H1 (cell line): ENCODE measurements at places on chromosomes 13 and 19. TPM values are rescaled to one million over a fixed set of nuclear protein-coding genes. Genes with fewer than 3 reads are reported as not detected.

COX6B2 gene
- 6.4 and 6.5 TPM in 2 replicates for total RNA-seq

GRCh38 chr19:41991025-41991424, 3.0 kb downstream of the ATP1A3 start:
- DNase-seq, result no peak

DNA sequence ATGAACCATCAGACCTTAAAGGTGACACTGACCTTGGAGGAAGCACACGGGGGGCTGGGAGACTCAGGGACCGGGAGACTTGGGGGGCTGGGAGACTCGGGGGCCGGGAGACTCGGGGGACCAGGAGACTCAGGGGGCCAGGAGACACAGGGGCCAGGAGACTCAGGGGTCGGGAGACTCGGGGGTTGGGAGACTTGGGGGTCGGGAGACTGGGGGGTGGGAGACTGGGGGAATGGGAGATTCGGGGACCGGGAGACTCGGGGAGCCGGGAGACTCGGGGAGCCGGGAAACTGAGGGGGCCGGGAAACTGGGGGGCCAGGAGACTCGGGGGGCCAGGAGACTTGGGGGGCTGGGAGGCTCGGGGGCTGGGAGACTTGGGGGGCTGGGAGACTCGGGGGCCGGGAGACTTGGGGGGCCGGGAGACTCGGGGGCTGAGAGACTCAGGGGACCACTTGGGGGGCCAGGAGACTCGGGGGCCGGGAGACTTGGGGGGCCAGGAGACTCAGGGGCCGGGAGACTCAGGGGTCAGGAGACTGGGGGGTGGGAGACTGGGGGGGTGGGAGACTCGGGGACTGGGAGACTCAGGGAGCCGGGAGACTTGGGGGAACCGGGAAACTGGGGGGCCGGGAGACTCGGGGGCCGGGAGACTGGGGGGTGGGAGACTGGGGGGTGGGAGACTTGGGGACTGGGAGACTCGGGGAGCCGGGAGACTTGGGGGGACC, 62.9 kb downstream of the RASA3 start:
- DNase-seq, result no peak

DNA sequence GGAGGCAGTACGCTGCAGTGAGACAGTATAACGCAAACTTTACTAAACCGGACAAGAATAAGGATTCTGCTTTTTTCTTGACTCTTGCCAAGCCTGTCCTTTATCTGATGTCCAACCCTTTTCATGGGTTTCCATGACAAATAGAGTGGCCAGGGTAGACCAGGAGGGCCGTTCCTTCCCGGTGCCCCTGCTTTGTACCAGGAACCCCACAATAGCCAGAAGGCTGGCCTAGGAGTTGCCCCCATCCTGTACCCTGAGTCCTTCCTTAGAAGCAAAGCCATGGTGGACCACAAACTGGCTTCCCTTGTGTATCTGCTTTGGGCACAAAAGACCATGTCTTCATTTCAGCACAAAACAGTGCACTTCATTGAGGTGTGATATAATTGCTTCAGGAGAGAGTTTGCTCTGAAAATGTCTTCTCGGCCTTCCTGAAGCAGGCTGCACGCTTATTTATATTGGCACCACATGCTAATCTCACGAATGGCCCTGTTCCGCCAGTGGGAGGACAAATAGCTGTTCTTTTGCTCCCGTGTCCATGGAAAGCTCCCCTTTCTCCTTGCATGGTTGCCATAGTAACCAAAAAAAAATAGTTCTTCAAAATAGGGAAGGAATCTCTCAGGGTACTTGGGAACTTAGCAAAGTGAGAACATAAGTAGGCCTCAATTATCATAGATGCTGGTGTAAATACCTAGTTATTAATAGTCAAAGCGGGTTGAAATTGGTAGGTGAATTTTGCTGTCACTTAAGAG, 222.1 kb downstream of the ZIC5 start:
- no peak for DNase-seq

- DNase-seq, result no peak
These were observed 4.9 kb upstream of the CERS1 start for GRCh38 chr19:18900700-18901481.

DNA sequence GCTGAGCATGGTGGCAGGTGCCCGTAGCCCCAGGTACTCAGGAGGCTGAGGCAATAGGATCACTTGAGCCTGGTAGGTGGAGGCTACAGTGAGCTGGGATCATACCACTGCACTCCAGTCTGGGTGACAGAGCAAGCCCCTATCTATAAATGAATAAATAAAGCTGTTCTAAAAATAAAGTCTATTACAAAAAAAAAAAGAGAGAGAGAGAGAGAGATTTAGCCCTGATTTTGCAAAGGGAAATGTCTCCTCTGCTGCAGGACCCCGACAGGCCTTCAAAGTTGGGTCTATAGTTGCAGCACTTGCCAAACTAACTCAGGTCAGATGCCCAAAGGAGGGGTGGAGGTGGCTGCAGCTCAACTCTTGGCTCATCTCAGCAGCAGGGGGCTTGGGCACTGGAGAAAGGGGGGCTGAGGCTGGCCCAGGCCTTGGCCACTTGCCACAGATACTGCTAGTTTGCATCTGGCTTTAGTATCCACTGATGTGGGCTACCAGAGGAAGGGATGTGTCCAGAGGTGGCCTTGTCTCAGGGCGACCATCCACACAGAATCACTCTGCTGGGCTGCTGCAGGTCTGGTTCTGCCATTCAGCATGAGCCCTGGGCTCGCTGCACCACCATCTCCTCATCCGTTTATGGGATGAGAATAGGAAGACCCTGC, 30.8 kb upstream of the AKT2 start:
- DNase-seq, result no peak

- no peak for DNase-seq
These were observed 22.1 kb upstream of the GGACT start for GRCh38 chr13:100610391-100611347.
